ENCODE measurements at places on chromosomes 7 and 10. TPM values are rescaled to one million over a fixed set of nuclear protein-coding genes. Genes with fewer than 3 reads are reported as not detected.

DNA sequence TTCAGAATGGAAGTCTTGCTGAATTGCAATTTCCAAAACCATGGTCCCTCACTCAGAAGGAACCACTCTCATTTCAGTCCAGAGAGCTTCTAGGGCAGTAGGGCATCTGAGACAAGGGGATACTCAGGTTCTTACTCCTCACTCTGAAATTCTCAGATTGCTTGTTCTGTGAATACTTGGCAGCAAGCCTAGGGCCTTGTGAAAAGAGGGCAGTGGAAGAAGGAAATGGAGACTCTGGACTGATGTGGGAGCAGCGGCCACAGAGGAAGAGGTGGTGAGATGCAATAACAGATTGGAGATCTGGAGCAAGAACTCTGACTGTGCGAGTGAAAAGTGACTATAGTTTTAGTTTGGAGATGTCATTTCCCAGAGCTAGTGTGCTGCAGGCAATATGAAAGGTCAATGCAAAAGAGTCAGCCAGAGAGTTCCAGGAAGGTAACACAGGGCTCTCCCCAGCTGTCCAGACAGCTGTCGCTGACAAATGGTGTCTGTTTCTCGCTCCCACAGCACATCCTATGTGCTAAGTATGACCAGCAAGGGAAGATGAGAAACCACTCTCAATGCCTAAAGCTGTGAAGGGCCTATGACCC, 291.6 kb upstream of the KIAA1217 start:
- DNase-seq = no peak

DNA sequence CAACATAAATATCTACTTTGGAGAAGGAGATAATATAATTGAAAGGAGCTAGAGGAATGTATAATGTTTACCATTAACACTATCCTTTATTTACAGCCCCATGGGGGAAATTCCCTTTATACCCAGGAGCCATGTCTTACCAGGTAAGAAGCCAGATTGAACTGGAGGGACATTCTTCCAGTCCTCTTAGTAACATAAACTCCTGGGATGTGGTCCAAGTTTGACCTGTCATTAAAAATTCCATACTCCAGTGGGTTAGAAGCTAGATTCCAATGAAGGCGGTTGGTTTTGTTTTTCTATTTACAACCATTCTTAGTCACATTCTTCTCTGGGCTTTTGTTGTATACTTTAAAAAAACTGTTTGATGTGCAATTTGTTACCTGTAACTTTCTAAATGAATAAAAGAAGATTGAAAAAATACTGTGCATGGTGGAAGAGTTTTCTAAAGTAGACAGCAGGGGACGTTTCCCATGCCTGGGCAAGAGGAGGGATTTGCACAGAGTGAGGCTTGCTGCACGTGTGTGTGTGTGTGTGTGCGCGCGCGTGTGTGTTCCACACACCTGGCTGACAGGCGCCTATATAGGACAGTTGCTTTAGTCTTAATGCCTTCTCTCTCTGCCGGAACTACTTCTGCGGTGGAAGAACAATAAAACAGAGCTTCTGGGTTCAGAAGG, 2.0 kb downstream of the PLCE1 start:
- DNase-seq = no peak

GRCh38 chr7:33233659-33234058, 104.3 kb downstream of the BBS9 start:
- DNase-seq = no peak

DNA sequence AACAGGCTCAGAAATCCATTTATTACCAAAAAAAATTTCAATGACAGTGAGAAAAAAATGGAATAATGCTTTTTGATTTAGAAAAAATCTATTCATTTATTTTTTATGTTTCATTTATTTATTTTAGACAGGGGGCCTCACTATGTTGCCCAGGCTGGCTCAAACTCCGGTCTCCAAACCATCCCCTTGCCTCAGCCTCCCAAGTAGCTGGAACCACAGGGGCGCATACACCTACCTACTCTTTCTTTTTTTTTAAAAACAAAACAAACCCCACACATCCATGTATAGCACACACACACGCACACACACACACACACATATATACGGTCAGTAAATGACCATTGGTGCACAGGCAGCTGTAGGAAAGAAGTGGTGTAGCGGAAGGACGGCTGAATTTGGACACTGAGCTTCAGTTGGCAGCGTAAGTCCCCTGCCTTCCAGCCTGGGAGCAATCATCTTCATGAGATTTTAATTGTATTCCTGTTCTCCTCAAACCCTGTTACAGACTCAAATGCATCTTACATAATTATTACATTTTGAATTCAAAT, 28.8 kb downstream of the ARL4A start:
- DNase-seq = peak; percentile 55

DNA sequence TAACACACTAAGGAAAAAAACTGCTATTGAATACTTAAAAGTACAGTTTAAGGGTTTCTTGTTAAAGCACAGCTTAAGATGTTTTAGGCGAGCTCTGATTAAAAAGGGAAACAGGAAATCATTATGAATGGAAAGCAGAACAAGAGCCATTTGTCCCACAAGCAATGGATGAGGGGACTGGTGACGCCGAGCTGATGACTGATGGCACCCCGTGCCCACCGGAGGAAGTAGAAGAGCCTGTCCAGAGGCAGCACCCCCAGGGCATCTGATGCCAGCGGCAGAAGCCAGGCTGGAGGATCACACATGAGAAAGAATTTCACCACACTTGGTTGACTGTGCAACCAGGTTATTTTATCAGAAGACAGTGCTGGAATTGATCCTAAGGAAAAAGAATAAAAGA, 15.0 kb upstream of the INSIG1 start:
- no peak for DNase-seq

- no peak for DNase-seq
Observed at GRCh38 chr10:128851726-128852125, 615.3 kb upstream of the MGMT start.

GRCh38 chr10:81306971-81307782, 567.8 kb upstream of the NRG3 start:
- no peak for DNase-seq

DNA sequence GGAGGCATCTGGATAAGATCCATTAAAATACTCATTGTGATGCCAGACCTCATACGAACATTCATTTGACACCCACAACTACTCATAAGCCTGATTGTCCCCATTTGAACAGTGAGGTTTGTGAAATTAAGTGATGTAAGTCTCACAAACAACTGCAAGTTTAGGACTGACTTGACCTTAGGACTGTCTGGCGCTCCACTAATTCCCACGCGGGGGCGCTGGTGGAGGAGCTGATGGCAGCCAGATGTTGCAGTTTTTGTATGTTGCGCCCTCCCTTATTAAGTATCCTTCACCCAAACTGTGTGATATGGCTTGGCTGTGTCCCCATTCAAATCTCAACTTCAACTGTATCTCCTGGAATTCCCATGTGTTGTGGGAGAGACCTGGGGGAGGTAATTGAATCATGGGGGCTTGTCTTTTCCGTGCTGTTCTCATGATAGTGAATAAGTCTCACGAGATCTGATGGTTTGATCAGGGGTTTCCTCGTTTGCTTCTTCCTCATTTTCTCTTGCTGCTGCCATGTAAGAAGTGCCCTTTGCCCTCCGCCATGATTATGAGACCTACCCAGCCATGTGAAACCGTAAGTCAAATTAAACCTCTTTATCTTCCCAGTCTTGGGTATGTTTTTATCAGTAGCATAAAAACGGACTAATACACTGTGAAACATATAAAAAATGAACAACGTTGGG, 20.3 kb upstream of the TIAL1 start:
- no peak for DNase-seq

DNA sequence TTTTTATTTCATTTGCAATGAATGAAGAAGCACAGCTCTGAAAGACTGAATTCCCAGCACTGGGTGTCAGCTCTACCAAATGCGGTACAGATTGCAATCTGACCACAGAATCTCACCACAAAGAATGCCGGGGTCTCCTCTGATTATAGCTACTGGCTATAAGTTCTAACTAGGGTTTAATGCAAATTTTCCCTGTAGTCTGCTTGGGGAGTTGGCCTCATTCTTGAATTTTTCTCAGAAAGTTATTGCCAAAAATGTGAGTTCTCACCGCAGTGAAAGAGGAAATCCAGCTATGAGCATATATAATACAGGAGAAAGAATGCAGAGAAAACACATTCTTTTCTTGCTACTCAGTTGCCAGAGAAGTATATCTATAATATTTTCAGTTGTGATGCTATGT, 1255.7 kb upstream of the LRRTM3 start:
- no peak for DNase-seq

DNA sequence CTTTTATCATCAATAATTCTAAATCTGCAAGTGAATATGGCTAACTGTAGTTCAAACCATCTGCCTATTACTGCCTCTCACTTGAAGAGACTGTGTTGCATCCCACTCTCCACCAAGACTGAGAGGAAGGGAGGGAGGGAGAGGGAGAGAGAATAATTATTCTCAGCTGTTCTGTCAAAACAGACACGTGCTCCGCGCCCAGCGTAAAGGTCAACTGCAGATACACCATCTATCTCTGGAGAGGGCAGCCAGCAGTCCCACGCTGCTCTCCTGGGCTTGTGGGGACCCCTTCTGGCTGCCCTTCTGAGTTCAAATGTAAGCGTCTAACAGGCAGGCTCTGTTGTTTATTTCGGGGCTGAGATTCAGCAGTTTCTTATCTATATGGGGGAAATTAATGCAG, 625.5 kb upstream of the GALNT17 start:
- DNase-seq = no peak

GRCh38 chr7:151524845-151525244, 5.2 kb upstream of the RHEB start:
- DNase-seq = no peak

- peak; percentile 45 for DNase-seq
Observed at GRCh38 chr10:122404576-122404975, 30.1 kb downstream of the PLEKHA1 start.

DNA sequence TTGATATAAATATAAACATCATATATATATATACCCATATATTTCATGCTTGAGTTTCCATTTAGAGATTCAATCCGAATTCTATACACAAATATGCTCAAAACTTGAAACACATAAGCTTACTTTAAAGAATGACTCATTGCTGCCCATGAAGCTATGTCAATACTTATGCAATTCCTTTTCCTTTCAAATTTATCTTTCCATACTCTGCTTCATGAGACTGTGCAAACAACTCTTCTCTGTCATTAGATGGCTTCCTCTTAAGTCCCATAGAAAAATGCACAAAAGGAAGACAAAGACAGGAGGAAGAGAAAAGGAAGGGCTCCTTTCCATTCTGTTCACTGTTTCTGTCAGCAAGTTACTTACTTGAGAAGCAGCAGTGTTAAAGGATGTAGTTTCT, 895.7 kb upstream of the SORCS1 start:
- no peak for DNase-seq

DNA sequence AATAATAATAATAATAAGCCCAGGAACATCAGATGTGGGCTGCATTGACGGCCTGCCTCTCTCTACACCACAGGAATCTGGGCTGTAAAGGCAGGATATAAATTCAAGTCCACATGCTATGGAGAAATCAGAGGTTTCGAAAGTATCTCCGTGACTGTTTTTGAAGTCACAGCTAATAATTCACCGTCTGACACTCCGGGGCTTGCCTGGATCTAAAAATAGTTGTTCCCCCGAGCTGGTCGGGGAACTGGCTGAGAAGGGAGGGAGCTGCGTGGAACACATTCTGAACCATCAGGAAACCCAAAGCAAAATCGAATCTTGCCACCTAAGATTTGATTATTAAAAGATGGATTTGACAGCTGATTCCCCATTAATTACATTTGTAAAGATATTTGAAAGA, 35.4 kb downstream of the KLF6 start:
- no peak for DNase-seq

- no peak for DNase-seq
Observed at GRCh38 chr7:84949501-84949900, 237.4 kb downstream of the SEMA3D start.

DNA sequence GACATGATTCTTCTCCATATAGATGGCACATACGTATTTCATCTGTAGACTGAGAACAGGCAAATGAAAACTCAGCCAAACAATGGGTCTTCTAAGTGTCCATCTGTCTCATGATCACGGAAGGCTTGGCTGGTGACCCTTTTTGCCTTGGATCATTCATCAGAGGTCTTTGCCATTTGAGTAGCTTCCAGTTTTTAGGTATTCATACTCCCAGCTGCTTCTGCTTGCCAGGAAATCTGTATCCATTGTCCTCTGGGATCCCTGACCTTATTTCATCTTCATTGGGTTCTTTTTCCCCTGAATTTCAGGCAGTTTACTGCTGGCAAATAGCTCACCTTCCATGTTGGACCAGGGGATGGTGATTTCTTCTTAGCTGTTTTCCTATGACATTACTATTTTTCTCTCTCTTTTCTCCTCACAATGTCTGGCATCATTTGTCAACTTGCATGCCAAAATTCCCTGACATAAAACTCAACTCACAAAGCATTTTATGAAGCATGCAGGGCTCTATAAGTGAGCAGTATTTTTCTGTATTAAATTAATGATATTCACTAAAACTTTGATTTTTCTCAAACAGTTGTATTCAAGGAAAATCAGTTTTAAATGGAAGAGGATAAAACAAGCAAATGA, 241.2 kb downstream of the DNAJB9 start:
- no peak for DNase-seq

Gene SEMA3E
- 0.37 TPM for total RNA-seq

Gene SLC35B4
- 19.5 TPM for total RNA-seq

Gene VIPR2
- total RNA-seq = not detected

Gene MKLN1
- 34.5 TPM for total RNA-seq
